ENCODE measurements at places on chromosomes 4 and X. TPM values are rescaled to one million over a fixed set of nuclear protein-coding genes. Genes with fewer than 3 reads are reported as not detected.

- H3K36me3 ChIP-seq = no peaks in the 10 kb centered on the region
- H3K4me3 ChIP-seq = no peak overlapping the region
- no peak overlapping the region for H3K27ac ChIP-seq
- no peaks in the 10 kb centered on the region for H3K27me3 ChIP-seq
- no peaks in the 10 kb centered on the region for H3K4me1 ChIP-seq
Measured at GRCh38 chr4:125891597-125892258, 577.0 kb downstream of the FAT4 start.

GRCh38 chr4:2902126-2902525 is 58.5 kb downstream of the ADD1 start:
- peaks cover 50% of the 10 kb centered on the region for H3K36me3 ChIP-seq
- no peak overlapping the region for H3K27ac ChIP-seq
- H3K27me3 ChIP-seq = no peaks in the 10 kb centered on the region
- no peak for DNase-seq
- no peak overlapping the region for H3K4me3 ChIP-seq
- H3K4me1 ChIP-seq = peaks cover 17% of the 10 kb centered on the region

RASSF6 gene
- total RNA-seq = 5.7 TPM

GRCh38 chr4:148964456-148964855 is 522.2 kb upstream of the NR3C2 start:
- H3K36me3 ChIP-seq = no peaks in the 10 kb centered on the region
- no peaks in the 10 kb centered on the region for H3K27me3 ChIP-seq
- H3K4me3 ChIP-seq = no peak overlapping the region
- H3K4me1 ChIP-seq = no peaks in the 10 kb centered on the region
- DNase-seq = no peak

TLR10 gene
- 1.2 TPM for total RNA-seq

Data from pancreas (tissue), 10 donors.